Left ventricle myocardium superior (tissue), 1 donor: ENCODE measurements at places on chromosomes 5 and 9. TPM values are rescaled to one million over a fixed set of nuclear protein-coding genes. Genes with fewer than 3 reads are reported as not detected.

Gene NDUFAF2
- 36.1 TPM for total RNA-seq

Gene ACSL6
- 4.4 TPM for total RNA-seq

Gene IFNA13
- total RNA-seq = not detected

DNA sequence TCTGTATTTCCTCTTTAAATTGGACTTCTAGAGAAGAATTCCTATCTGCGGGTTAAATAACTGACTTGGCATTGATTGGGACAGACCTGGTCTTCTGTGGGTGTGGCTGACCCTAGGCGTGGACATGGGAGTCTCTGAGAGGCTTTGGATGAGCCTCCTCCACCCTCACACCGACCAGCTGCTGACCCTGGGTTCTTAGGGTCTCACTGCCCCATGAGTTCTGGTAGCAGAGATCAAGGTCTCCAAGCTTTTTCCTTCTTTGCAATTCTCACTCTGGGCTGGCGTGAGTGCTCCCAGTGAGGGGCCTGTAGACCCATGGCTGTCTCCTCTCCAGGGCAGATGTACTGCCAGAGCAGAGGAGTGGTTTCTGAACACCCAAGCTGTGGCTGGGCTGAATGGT, 41.6 kb upstream of the PITX1 start:
- no peak for DNase-seq

DNA sequence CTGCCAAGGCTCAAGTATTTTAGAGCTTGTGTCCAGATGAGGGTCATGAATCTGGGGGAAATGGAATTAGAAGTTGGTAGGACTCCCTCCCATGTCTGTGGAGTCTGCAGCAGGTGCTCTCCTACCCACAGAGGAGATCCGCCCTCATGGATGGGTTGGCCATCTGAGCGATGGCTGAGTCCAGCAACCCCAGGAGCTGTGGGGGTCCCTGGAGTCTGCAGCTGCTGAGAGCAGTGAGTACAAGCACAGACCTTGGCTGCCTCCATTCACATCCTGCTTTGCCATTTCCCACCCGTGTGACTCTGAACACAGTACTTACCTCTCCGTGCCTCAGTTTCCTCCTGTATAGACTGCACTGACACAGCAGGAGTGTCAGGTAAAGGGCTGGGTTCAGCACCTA, 25.8 kb upstream of the SYNPO start:
- no peak for DNase-seq

DNA sequence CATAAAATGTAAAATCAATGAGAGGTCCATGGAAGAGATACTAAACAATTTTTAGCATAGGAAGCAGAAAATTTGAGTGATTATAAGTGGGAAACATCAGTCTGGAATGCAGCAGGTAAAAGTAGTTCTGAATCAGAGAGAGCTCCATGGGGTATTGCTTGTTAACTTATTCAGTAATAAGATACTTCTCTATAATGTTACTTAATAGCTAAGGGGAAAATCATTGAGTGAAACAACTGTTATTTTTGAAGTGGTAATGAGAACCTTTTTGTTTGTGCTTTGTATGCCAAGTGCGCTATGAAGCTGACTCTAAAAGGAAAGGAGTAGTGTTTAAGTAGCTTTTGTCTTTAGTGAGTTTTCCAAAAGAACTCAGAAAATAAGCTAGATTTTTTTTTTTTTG, 95.2 kb downstream of the ERBIN start:
- DNase-seq = no peak
